ENCODE measurements at places on chromosomes 1 and 21.
A peak's percentile ranks its signal among the peaks of the same experiment; 100 is the strongest.

DNA sequence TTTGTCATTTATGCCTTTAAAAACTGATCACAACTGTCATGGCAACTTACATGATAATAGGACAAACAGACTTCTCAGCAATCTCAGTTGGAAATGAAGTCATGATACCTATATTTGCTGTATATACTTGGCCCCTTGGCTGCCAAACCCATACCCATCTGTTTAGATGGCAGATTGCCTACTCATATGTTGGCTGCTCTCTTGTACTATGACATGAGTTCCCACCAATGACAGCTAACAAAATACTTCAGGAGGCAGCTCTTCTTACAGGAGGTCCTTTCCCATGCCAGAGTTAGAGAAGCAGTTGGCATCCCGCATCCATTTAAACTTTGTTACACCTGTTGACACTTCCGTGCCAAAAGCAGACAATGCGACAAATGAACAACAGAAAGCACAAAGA lies 603.1 kb upstream of the ADGRL2 start:
- no peak for DNase-seq

GRCh38 chr1:213103377-213104306 lies 52.6 kb downstream of the RPS6KC1 start:
- DNase-seq: no peak

DNA sequence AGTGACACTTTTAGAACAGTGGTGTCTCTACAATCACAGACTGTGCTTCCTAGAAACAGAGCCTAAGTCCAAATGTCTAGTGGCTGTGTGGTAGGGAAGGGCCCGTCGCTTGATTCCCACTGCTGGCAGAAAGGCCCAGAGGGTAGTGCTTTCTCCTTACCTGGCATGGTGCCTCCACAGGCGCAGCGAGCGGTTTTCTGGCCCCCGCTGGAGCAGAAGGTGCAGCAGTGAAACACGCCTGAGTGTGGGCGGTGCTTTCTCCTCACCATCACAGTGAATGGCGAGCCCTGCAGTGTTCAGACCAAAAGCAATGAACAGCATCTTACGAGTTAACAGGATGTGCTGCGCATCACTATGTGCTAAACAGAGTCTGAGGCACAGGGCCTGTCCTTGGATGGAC lies 8.3 kb downstream of the TRIM45 start:
- DNase-seq: no peak

GRCh38 chr1:27522432-27523336 lies 32.7 kb upstream of the WASF2 start:
- DNase-seq: no peak

DNA sequence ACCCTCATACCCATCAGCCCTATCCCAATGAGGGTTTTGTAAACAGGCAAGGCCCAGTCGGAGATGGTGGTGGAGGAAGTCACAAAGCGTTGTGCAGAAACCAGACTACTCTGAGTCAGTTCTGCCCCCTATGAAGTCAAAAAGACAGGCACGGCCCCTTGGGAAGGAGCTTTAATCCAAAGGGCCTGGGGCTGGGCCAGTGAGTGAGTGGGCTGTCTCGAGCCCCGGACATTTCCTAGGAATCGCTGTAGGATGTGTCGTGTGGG lies 442 bp upstream of the AHCYL1 start:
- DNase-seq: no peak

DNA sequence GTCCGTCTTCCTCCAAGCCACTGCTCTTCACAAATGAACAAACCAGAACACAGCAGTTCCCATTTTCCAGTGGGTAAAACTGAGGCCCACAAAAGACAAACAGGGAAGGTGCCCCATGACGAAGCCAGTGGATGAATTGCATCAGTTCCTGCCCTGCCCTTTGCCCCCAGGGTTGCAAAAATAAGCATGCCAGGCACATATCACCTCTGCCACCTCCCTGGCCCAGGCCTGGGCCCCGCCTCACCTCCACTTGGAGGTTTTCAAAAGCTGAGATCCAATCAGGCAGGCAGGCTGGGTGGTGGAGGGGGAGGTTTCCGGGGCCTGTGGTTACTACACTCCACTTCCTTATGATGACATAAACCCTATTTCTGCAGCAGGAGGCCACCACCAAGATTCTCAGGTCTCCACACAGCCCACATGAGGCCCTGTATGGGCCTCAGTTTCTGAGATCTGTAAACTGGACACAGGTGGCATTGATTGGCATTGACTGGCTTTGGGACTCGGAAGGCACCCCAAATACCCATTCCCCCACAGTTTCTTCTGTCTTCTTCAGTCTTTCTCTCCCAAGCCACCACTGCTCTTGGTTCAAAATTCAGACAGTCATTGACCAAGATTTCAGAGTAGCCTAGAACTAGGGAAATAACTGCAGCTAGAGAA lies 4.1 kb downstream of the KIF21B start:
- DNase-seq: peak; percentile 74

DNA sequence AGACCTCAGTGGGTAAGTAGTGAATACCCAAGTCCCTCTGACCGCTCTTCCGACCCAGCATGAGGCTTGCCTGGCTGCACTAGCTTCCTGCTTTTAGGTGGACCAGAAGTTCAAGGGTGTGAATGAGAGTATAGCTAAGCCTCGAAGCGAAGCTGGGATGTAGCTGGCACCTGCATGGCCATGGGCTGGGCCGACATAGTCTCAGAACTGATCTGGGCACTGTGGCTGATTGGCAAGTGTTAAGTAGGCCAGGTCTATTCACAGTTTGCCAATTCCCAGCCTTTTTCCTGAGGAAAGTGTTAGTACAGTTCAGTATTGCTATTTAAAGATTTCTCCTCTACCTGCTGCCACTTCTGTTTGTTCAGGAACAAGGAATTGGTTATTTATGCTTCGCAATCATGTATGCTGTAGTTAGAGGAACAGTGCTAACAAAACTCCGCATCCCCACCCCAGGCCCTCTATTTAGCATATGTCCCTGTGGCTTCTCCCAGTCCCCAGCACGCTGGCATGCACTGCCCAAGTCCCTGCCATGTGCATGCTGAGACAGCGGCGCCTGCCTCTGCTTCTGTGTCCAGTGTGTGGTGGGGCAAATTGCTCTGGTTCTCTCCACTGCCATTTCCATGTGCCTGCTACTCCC lies 16.3 kb downstream of the SPATA46 start:
- DNase-seq: no peak

GRCh38 chr1:5620997-5621396 lies 371.2 kb downstream of the NPHP4 start:
- DNase-seq: no peak

DNA sequence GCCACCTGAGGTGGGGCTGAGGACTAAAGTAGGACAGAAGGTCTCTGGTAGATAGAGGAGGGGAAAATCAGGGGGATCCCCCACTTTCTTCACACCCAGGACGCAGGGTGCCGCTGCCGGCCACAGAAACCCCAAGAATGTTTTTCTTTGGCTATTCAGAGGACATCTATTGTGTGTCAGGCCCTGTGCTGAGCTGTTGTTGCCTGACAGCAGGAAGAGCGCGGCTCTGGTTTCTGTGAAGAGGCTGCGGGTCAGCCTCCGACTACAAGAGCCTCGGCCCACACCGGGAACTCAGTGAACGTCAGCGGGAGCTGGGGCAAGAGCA lies 407 bp upstream of the PIGV start:
- peak; percentile 49 for DNase-seq

DNA sequence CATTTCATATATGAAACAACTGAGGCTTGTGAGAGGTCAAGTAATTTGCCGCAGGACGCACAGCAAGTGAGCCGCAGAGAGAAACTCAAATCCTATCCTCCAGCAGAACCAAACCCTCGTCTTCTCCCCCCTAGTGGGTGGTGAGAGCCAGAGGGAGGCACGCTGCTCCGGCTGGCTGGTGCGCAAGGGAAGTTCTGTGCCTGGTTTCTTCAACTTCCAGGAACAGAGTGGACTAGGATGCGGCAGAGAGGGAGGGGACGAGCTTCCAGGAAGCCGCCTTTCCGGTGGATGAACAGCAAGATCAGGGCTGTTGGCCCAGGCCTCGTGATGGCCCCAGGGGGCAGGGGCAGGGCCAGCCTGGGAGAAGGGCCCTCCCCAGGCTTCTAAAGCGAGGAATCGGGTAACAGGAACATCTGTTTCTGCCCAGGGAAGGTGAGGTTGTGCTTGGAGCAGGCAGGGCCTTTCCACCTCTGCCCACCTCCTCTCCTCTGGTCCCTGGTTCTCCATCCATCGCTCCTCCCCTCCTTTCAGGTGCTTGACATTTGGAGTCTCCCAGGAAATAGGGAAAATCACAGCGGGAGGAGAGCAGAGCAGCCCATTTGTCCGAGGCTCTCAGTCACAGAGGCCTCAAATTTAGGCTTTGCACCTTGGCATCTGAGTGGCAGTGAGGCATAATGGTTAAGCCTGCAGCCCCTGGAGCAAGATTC lies 16.8 kb upstream of the PDIK1L start:
- DNase-seq: no peak

GRCh38 chr1:115284209-115284608 lies 53.8 kb downstream of the NGF start:
- no peak for DNase-seq

- no peak for DNase-seq
Measured at GRCh38 chr1:230407351-230407750, 18.8 kb downstream of the PGBD5 start.

DNA sequence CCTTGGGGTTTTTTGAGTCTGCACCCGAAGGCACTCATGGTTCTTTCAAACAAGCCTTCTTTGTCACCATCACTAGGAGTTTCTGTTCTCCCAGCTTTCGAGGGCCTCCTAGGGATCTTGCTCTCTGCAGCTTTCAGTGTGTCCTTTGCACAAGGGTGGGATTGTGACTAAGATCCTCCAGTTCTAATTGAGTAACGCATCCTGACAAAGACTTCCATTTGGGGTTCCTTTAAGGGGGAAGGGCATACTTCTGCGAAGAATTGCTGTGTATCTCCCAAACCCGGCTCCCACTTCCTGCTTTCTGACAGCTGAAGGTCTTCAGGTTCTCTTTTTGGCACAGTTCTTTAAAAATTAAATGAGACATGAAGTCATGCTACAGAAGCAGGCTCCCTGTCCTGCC lies 139.4 kb downstream of the EDEM3 start:
- DNase-seq: no peak

GRCh38 chr1:204465546-204466415 lies 28.8 kb downstream of the PIK3C2B start:
- DNase-seq: no peak

- DNase-seq: no peak
Measured at GRCh38 chr1:28974432-28974831, 60.1 kb downstream of the EPB41 start.

DNA sequence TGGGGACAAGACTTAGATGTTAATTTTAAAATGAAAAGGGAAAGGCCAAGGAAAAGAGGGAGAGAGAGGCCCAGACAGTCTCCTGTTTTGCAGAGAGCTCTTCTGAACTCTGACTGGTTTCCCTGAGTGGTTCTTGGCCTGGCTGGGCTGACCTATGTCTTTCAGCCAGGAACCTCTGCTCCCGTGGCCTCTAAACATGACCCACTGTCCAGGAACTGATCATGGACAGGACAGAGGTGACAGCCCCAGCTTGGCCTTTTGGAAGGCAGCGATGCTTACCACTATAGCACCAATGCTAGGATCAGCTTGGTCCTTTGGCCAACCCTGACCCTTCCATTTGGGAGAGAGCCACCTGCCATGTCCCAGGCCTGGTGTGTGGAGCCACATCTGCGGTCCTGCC lies 55.2 kb downstream of the PRDM16 start:
- DNase-seq: no peak

- no peak for DNase-seq
Measured at GRCh38 chr1:20753589-20753988, 21.1 kb upstream of the SH2D5 start.

GRCh38 chr21:43815107-43815613 lies 25.8 kb downstream of the RRP1 start:
- no peak for DNase-seq

- no peak for DNase-seq
Measured at GRCh38 chr21:29633756-29634155, 306.0 kb downstream of the GRIK1 start.

- DNase-seq: no peak
Measured at GRCh38 chr1:10211805-10212410, 1.5 kb downstream of the KIF1B start.

GRCh38 chr1:234928642-234929041 lies 200.0 kb downstream of the TOMM20 start:
- DNase-seq: no peak

GRCh38 chr1:41286992-41287391 lies 44.9 kb upstream of the SCMH1 start:
- no peak for DNase-seq

DNA sequence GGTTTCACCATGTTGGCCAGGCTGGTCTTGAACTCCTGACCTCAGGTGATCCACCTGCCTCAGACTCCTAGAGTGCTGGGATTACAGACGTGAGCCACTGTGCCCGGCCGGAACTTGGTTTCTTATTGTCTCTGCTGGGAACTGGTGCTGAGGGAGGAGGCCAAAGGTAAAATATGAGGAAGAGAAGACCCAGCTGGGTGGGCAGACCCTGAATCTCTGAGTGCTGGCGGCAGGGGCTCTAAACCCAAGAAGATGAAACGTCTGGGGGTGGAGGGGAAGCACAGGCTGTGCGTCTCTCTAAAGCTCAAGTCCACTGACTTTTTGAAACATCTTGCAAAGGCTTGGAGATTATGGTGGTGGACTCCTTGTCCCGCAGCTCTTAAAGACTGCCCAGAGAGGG lies 82.0 kb upstream of the TLR5 start:
- no peak for DNase-seq

- DNase-seq: no peak
Measured at GRCh38 chr1:111911061-111911460, 78.4 kb downstream of the KCND3 start.

GRCh38 chr1:196407358-196408051 lies 200.7 kb downstream of the KCNT2 start:
- DNase-seq: no peak

DNA sequence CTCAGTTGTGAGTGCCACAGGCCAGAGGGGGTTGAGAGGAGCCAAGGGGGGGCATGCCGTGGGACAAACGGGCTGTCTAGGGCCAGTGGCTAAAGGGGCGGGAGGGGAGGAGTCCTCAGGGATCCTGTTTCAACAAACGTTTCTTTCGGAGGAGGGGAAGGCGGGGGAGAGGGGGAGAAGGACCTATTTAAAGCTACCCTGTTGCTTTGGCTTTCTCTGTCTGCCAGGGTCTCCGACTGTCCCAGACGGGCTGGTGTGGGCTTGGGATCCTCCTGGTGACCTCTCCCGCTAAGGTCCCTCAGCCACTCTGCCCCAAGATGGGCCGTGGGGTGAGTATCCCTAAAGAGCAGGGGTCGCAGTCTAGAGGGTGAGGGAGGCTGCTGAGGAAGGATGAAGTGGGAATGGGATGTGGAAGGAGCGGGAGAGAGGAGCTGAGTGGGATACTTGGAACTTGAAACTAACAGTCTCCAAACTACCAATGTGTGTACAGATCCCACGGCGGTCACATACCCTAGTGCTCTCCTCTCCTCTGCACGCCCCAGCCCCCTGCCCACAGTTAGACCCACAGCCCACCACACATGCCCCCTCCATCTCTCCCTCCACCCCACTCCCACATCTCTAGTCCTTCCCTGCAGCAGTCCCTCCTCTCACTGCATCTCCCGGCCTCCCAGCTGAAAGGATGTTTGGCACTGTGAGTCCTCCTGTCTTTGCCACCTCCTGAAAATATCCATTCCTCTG lies at the start of gene ATP1A2:
Gene ATP1A2 (plus strand): TSS at position 215 of the 738 bp plus-strand sequence. CDS start 103 bp downstream, at position 318.
- no peak for DNase-seq

DNA sequence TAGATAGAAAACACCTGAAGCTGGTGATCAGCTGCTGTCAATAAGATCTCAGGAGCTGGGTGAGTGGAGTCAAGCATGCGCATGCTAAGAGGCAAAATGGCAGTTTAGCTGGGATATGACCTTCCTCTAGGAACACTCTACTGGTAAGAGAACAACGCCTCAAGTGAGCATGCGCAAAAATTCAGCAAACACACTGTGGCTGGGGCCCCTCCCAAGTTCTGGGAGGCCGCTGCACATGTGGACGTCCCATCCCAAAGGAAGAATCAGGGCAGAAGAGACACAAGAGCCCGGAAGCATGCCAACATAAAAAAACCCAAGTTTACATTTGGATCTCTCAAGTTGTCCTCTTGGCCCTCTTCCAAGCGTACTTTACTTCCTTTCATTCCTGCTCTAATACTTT lies 126.3 kb upstream of the F3 start:
- no peak for DNase-seq

Measured in stimulated activated CD4-positive, alpha-beta T cell treated with anti-CD3 and anti-CD28 coated beads, Interleukin-15, amount 100 ng/mL, for 1 hour (primary cell).